ENCODE measurements at places on chromosomes 1 and 21. TPM values are rescaled to one million over a fixed set of nuclear protein-coding genes. Genes with fewer than 3 reads are reported as not detected.

The CELA3B gene
- total RNA-seq, result not detected

The FCER1G gene
- total RNA-seq, result 3.8 TPM

The CHD5 gene
- 52.6 TPM for total RNA-seq

The CCDC27 gene
- not detected for total RNA-seq

The KRTAP20-2 gene
- not detected for total RNA-seq

The IGSF21 gene
- 66.0 TPM for total RNA-seq

The THEM5 gene
- total RNA-seq, result not detected

The RCSD1 gene
- 4.4 TPM for total RNA-seq

The RXFP4 gene
- not detected for total RNA-seq

The ACKR1 gene
- total RNA-seq, result 2.5 TPM

The OR6N1 gene
- total RNA-seq, result not detected

The IQGAP3 gene
- 5.9 TPM for total RNA-seq

The ZBED6 gene
- total RNA-seq, result 22.8 TPM

The DEDD gene
- 20.0 TPM for total RNA-seq

The TDRD5 gene
- total RNA-seq, result 1.9 TPM

The TACSTD2 gene
- total RNA-seq, result not detected

The PTPRU gene
- total RNA-seq, result 39.4 TPM

The CRNN gene
- total RNA-seq, result not detected

The CHI3L1 gene
- total RNA-seq, result 0.63 TPM

The GBP4 gene
- total RNA-seq, result 1.3 TPM

The TENT5C gene
- 2.5 TPM for total RNA-seq

The TMIGD3 gene
- 1.3 TPM for total RNA-seq

The CRP gene
- not detected for total RNA-seq

The PLA2G2E gene
- not detected for total RNA-seq

The PHC2 gene
- total RNA-seq, result 59.8 TPM

The PERM1 gene
- total RNA-seq, result 0.63 TPM

The SUSD4 gene
- total RNA-seq, result 21.0 TPM

The ARHGAP30 gene
- 0.31 TPM for total RNA-seq

The FLG2 gene
- total RNA-seq, result not detected

The AMY1B gene
- not detected for total RNA-seq

The OVAAL gene
- not detected for total RNA-seq

The CD2 gene
- total RNA-seq, result not detected
